ENCODE measurements at places on chromosomes 5 and 9.

GRCh38 chr5:97840643-97841042 is 657.6 kb upstream of the RIOK2 start:
- no peak for DNase-seq

- DNase-seq, result no peak
Observed at GRCh38 chr5:74459984-74460383, 180.5 kb downstream of the ENC1 start.

DNA sequence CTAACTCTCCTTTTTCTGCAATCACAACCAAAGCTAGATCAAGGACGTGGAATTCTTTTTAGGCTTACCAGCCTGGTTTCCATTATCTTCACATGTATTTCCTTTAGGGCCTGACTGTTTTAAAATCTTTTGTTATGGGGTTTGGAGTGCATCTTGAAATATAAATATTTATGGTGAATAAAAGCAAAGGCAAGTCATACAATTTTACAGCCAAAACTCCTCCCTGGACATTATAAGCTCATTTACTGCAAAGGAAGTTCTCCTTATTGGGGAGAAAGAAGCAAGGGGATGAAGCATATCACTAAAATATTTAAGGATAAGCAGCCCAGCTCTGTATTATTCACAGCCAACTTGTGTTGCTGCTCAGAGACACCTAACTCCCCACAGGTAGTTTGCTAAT is 132.2 kb upstream of the TARS1 start:
- no peak for DNase-seq

DNA sequence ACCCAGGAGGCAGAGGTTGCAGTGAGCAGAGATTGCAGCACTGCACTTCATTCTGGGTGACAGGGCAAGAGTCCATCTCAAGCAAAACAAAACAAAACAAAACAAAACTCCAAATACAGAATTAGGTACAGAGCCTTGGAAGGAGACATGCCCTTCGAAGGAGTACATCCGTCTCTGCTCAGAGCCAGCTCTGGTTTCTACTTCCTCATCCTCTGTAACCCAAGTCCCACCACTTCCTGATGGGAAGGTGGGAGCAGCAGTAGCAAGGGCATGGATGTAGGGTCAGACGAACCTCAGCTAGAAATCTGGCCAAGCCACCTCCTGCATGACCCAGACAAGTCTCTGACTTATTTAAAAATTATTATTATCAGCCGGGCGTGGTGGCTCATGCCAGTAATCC is 16.5 kb upstream of the STXBP1 start:
- DNase-seq, result no peak

GRCh38 chr9:134522976-134523375 is 118.6 kb upstream of the COL5A1 start:
- DNase-seq, result no peak

- no peak for DNase-seq
Observed at GRCh38 chr5:150497274-150497988, 10.5 kb upstream of the NDST1 start.

DNA sequence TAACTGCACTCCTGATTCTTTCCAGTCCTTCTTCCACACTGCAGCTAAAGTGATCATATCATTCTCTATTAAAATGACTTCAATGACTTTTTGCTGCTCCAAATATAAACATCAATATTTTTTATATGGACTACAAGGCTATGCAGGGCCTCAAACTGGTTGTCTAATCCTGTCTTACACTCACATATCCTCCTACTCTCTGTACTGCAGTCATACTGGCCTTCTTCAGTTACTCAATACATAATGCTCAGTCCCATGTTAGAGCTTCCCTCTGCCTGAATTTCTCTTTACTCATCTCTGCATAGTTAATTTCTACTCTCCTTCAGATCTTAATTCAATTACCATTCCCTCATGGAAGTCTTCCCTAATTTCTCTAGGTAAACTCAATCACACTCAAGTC is 3.4 kb downstream of the MEIKIN start:
- no peak for DNase-seq

DNA sequence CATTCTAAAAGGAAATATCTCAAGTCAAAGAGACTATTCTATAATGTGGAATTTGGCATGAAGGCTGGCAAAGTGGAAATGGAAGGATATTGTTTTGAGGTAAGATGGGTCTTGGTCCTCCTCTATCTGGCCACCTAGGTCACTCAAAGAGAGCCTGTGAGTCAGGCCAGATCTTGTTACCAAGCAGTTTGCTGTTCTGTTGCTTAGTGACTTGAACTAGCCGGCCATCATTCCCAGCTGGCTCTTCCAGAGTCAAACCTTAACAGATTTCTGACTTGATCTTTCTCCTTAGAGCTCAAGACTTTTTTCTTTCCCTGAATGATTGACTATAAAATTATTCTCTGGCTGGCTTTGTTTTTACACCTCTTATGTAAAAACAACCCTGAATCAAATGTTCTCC is 136.1 kb downstream of the PDE4D start:
- DNase-seq, result no peak

DNA sequence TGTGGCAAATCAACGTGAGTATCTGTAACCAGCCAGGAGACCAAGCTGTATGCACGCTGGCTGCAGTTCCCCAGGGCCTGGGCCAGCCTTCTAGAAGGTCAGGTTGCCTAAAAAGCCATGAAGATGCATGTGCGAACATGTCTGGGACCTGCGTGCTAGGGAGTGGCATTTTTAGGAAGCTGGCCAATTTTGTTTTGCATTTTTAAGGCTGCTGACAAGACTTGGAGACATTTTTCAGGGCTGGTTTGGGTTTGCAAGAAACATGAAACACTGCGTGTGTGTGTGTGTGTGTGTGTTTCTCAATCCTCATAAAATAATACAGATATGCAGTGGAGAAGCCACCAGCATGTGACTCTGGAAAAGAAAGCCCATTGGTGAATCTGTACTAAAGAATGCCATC is 5.1 kb downstream of the TGFBI start:
- DNase-seq, result no peak

DNA sequence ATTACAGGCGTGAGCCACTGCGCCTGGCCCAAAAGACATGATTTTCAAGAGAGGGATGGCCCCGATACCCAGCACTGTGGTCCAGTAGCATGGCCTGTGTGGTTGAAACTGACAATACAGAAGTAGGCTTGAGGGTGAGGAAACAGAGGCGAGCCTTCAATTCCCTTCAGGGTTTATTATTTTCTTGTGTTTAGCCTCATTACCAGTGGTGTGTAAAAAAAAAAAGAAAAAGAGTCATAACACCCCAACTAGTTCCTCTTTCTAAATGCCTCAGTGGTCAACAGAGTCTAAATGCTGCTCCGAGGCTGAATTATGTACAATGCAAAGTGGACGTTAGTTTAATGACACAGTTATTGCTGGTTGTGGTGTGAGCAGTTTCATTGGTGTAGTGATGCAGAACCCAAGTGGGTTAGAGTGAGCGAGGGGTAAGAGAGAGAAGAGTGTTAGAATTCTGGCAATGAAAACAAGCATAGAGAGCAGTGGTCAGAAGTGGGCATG is 58.8 kb downstream of the SNX30 start:
- DNase-seq, result no peak

All from effector CD4-positive, alpha-beta T cell (primary cell).